Right cardiac atrium (tissue), 5 donors: ENCODE measurements at places on chromosomes 11 and 22. TPM values are rescaled to one million over a fixed set of nuclear protein-coding genes. Genes with fewer than 3 reads are reported as not detected.

- no peak for DNase-seq
These were observed 386.3 kb downstream of the AASDHPPT start for GRCh38 chr11:106463796-106464201.

- DNase-seq, result no peak
These were observed 9.1 kb upstream of the ZBED5 start for GRCh38 chr11:10866893-10867331.

DNA sequence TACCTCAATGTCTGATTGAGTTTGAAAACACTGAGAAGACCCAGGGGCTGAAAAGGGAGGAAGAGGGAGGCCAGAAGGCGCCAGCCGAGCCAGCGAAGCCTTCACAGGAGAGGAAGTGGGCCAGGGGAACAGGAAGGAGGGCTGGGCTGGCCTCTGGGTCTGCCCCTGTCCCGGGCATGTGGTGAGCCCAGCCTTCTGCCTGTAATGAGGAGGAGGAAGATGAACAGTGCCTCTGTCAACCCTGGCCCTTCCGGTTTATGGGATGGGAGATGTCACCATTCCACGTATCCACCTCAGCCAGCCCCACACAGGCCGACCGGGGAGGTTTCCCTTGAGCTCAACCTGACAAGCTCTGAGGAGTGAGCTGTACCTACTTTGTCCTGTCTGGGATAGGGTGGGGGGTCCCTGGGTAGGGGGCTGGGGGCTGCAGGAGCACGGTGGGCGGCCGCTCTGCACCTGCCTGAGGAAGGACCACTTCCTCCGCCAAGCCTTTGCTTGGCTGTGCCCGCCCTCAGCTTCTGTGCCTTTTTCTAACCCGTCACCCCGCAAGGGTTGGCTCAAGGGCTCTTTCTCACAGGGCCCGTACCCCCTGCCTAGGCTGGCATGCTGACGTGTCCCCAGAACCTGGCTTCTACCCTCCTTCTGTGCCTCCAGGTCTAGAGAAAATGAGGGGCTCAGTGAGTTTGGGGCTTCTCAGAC, 2.0 kb downstream of the PARVG start:
- peak; percentile 56 for DNase-seq

- DNase-seq, result no peak
These were observed 11.8 kb downstream of the SAMM50 start for GRCh38 chr22:43967069-43967468.

DNA sequence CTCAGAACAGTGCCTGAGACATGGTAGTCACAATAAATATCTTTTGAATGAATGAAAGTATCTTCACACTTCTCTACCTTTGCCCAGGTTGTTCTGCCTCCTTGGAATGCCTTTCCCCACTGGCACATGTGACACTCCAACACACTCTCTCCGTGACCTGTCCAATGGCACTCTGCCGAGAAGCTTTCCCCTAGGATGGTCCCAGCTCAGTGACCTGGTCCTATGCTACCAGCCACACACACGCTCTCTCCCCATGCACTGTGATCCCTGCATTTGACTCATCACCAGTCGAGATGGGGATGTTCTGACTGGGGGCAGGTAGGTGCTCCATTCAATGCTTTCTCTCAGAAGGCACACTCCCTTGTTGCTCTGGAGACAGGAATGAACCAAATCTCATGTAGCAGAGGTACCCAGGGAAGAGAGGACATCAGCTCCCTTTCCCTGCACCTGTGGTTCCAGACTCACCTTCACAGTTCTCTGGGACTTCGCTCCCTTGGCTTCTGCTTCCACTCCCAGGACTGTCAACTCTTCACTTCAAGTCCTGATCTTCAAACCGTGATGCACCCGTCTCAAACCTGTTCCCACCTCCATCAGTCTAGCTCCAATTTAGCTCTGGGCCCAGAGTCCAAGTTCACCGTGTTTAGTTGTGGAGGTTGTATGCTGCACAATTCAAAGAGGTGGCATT, 30.7 kb upstream of the LMO1 start:
- DNase-seq, result no peak

- peak; percentile 67 for DNase-seq
These were observed 2.2 kb downstream of the RFPL2 start for GRCh38 chr22:32202539-32203180.

TXNRD2 gene
- total RNA-seq, result 25.5 TPM

PRRG4 gene
- 2.2 TPM for total RNA-seq
